Activated T-helper 17 cell treated with anti-CD3 and anti-CD28 coated beads, Interleukin-2, amount 50 U/mL, for 72 hours (primary cell): ENCODE measurements at places on chromosomes 2 and 18.
A peak's percentile ranks its signal among the peaks of the same experiment; 100 is the strongest.

DNA sequence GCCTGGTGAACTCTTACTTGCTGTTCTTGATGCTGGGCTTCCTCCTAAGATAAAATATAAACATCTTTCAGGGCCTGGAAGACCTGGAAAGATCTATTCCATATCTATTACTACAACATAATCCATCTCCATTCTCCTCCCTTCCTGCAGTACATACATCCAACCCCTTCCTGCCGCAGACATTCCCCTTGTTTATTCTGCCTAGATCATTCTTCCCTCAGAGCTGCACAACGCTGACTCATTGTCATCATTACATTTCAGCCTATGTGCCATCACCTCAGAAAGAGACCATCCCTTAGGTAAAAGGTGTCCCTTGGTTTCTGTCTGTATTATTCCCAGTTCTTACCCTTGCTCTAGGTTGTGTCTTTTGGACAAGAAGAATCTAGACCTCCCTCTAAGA is 2.5 kb upstream of the CDH7 start:
- no peak for ATAC-seq

GRCh38 chr2:86764661-86765309 is 25.9 kb downstream of the CD8A start:
- ATAC-seq, result no peak

GRCh38 chr18:22108674-22109073 is 60.7 kb upstream of the GATA6 start:
- no peak for ATAC-seq

- ATAC-seq, result peak; percentile 78
These were observed 95.8 kb downstream of the SPP2 start for GRCh38 chr2:234146087-234146826.

DNA sequence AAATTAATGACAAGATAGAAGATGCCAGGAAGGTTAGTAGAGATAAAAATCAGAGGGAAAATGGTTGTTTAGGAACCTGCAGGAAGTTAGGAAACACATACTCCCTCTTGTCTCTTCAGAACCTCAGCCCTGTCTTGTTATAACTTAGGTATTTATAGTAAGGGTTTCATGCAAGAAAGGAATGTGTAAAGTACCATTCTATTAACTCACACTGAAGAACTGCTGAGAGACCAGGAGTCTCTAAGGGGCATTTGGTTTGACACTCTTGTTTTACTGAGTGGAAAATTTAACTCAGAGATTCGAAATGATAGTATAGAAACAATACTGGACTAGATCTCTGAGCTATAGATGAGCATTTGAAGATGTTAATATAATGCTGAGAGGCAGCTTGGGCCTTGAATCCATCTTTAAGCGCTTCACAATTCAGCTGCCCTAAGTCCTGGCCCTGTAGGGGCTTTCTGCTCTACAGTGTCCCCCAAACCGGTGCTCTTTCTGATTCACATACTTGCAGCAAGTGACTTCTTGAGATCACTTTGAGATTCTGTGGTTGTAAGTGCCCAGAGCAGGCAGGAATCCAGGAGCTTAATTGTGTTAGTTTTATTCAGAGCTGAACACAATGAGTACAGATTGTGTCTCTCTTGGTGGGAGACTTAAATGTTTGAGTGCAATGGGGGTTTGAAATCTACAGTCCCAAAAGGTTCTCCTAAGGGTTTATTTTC is 235.0 kb upstream of the RGPD4 start:
- no peak for ATAC-seq

- no peak for ATAC-seq
These were observed 2.2 kb upstream of the POLR2D start for GRCh38 chr2:127860130-127860529.

DNA sequence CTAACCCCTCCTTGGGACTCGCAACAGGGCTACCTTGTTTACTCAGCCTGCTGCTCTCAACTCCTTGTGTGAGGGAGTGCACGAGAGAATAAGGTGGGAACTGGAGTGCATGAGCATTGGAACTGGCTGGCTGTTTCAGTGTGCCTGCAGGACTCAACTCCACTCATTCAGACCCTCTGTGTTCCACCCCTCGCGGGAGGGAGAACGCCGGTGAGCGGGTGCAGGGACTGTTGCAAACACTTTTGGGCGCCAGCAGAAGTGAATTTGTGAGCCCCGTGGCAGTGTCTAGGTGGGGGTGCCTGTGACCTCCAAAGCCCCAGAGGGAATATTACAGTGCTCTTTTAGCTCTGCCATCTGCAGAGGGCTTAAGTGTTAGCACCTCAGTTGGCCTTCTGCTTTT is 1978.3 kb upstream of the PIK3C3 start:
- no peak for ATAC-seq

DNA sequence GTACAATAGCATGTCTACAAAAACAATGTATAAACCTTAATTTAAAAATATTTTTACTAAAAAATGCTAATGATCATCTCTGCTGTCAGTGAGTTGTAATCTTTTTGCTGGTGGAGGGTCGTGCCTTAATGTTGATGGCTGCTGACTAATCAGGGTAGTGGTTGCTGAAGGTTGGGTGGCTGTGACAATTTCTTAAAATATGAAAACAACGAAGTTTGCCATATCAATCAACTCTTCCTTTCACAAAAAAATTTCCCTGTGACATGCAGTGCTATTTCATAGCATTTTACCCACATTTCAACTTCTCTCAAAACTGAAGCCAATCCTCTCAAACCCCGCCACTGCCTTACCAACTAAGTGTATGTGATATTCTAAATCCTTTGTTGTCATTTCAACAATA is 112.4 kb downstream of the OLA1 start:
- ATAC-seq, result no peak

DNA sequence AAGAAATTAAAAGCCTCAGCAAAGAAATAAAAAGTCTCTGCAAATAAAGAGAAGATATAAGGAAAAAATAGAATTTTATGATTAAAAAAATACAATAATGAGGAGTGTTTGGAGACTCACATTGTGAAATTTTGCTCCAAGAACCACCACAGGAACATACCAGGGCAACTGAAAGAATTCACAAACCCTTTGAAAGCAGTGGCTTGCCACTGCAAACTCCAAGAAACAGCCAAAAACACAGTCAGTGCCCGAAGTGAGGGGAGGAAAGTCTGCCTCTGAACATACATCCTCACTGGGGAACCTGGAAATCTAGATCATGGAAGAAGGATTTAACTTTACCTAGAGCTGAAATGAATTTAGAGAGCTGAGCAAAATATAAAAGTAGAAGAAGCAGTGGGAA is 33.1 kb downstream of the EVA1A start:
- ATAC-seq, result no peak

- ATAC-seq, result no peak
These were observed 38.5 kb upstream of the ODC1 start for GRCh38 chr2:10486601-10487079.

DNA sequence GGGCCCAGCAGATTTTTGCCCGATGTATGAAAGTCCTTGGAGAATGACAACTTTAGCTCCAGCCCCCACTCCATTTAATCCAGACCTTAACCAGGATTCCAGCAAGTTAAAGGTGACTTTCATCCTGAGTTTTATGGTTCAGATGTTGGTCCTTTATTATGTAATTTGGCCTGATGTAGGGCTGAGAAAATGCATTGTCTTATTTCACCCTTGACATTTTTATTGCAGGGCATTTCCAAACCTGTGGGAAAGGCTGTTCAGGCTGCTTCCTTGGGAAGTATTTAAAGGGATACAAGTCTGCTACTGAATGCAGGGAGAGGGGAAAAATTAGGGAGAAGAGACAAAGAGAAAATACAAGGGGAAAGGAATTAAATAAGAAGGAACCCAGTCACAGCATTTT is 48.8 kb downstream of the ASB1 start:
- no peak for ATAC-seq

DNA sequence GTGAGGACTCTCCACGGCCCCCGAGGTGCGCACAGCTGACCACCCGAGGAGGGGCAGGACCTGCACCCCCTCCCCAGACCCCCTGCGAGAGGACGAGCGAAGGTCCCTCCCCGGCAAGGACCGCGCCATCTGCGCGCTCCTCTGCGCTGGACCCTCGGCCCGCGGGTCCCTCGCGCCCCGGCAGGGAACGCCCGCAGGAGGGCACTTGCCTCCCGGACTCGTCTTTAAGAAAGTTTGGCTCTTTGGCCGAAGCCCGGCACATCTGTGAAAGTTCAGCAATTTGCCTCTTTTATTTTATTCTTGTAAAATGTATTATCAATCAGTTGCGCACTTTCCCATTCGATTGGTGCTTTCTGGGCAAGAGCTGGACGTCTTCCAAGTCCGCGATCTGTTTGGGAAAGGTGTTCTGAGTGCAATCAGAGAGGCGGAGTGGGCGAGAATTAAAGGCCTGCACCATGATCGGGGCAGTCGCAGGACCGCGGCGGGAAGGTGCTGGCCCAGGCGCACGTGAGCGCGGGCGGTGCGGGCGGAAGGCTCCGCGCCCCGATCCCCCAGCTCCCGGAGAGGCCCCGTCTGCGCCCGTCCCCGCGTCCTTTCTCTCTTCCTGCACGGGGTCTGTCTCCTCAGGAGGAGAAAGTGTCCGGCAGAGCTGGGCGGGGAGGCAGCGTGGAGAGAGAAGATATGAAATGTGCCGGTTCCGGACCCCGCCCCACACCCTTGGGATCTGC is 1.6 kb upstream of the ALKAL2 start:
- ATAC-seq, result no peak

DNA sequence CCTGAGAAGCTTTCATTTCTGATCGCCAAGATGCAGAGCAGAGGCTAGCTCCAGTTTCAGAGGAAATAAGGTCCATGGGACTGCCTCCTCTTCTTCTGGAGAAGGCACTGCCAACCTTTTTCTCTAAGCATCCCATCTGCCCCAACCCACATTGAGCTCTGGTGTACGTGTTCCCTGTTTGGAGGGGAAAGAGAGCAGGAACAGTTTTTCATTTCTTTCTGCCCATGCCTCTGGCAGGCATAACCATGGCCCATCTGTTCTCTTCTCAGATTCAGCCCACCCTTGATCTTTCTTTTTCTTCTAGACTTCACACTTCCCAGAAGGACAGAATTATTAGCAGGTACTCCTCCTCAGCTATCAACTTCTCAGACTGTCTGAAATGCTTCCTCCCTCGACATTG is 1110.3 kb upstream of the KLHL29 start:
- no peak for ATAC-seq

DNA sequence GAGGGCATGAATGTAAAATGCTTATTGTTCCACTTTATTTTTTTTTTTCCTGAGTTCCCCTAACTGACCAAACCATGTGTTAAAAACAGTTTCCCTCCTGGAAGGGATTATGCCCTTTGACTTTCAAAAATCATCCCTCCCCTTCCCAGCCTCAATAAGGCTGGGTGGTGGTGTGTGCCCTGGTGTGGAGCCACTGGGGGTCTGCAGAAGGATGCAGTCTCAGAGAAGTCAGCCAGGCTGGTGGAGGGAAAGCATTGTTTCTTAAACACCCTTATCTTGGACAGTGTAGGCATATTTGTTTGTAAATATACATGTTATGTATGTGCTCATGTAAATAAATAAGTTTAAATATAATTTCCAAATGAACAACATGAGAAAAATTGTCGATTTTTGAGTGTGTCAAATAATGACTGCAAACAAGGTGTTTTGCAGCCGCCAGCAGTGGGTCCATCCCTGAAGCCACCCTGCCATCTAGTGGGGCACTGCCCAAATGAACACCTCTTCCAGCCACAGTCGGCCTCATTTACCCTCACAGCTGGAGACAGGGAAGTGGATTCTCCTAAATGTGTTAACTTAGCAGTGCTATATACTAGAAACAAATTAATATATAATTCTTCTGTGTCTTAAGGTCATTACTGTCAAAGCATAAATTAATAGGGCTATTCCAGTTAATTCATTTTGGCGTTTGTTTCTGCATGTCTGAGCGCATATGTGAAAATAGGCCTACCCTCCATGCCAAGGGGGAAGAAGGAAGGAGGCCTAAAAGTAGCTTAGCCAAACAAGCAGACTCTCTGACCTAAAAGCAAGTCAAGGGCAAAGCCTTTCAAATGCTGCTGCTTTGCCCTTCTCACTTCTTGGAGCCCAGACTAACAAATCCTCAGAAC is 209.6 kb upstream of the PIK3C3 start:
- ATAC-seq, result peak; percentile 34

DNA sequence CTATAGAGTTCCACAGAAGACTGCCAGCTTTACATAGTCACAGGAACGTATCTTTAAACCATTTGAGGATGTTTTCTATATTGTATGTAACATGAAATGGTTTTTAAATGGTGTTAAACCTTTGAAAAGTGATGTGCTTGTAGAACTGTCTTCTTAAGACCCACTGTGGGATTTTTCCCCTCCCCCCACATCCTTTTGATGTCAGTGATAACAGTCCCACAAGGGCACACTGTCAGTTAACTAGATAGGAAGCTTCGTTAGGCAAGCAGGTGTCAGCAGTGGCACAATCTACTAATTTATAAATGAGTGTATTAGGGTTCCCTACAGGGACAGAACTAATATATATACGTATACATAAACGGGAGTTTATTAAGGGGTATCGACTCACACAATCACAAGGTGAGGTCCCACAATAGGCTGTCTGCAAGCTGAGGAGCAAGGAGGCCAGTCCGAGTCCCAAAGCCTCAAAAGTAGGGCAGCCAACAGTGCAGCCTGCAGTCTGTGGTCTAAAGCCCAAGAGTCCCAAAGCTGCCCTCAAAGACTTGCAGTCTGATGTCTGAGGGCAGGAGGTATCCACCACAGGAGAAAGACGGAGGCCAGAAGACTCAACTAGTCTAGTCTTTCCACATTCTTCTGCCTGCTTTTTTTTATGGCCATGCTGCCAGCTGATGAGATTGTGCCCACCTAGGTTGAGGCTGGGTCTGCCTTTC is 23.8 kb upstream of the HNRNPLL start:
- peak; percentile 65 for ATAC-seq

- no peak for ATAC-seq
These were observed 15.9 kb upstream of the CSRNP3 start for GRCh38 chr2:165453561-165454094.

DNA sequence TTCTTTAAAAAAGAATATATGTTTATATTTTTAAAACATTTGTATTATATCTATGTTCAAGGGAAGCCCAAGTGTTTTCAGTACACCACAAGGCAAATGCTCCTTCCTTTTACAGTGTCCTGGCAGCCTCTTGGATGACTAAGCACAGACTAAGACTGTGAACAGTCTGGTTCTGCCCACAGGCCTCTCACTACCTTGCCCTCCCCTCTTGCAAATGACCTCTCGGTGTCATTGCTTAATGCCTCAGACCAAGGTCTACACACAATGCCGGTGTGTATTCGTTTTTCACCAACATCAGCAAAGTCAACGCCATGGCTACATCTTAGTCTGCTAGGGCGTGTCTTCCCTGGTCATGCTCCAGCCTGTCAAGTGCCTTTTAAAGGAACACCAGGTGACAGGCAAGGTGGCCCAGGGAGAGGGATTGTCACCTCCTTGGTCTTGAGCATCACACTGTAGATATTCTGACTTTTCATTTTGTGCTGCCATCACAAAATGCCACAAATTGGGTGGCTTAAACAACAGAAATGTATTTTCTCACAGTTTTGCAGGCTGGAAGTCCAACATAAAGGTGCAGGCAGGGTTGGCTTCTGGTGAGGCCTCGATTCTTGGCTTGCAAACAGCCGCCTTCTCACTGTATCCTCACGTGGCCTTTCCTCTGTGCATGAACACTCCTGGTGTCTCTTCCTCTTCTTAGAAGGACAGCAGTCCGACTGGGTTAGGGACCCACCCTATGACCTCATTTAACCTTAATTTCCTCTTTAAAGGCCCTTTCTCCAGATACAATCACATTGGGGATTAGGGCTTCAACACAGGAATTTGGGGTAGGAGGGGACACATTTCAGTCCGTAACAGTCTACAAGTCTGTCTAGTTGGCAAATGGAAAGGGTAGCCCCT is 266.5 kb downstream of the KLHL29 start:
- ATAC-seq, result peak; percentile 42

- ATAC-seq, result no peak
These were observed 2.8 kb upstream of the PRKCE start for GRCh38 chr2:45648636-45649035.

- no peak for ATAC-seq
These were observed 163.4 kb upstream of the LRP1B start for GRCh38 chr2:142294225-142294624.
